ENCODE measurements at places on chromosomes 5 and 9. TPM values are rescaled to one million over a fixed set of nuclear protein-coding genes. Genes with fewer than 3 reads are reported as not detected.

DNA sequence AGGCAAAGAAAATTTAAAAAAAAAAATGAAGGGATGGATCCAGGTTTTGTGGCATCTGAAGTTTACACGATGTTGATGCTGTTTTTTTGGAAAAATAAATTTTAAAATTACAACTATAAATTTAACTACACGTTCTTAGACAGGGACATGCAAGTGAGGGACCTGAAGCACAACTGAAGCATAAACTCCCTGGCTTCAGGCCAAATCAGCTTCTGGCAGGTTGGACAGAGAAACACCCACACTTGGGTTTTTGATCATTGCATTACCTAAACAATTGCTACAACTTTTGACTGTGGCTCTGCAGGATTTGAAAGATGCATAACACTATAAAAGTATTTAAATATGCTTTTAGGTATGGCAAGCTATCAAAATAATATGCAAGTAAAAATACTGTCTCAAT is 1318.3 kb upstream of the DMAC1 start:
- no peak for DNase-seq

GRCh38 chr9:96344458-96345180 is 38.9 kb downstream of the SLC35D2 start:
- no peak for DNase-seq

DNA sequence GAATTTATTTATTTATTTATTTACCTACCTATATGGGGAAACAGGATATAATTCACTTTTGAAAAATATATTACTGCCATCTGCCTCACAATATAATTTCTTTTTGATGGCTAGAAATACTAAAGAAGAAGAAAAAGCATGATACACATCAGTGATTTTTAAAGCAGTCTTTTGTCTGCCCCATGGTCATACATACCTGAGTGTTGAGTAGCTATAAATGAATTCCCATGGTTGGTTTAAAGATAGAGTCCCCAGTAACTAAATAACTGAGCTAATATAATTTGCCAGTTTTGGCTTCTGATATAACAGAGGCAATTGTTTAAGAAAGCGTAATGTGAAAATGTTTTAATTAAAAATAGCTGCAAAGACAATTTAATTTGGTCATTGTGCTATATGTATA is 447.8 kb downstream of the PDE4D start:
- no peak for DNase-seq

DNA sequence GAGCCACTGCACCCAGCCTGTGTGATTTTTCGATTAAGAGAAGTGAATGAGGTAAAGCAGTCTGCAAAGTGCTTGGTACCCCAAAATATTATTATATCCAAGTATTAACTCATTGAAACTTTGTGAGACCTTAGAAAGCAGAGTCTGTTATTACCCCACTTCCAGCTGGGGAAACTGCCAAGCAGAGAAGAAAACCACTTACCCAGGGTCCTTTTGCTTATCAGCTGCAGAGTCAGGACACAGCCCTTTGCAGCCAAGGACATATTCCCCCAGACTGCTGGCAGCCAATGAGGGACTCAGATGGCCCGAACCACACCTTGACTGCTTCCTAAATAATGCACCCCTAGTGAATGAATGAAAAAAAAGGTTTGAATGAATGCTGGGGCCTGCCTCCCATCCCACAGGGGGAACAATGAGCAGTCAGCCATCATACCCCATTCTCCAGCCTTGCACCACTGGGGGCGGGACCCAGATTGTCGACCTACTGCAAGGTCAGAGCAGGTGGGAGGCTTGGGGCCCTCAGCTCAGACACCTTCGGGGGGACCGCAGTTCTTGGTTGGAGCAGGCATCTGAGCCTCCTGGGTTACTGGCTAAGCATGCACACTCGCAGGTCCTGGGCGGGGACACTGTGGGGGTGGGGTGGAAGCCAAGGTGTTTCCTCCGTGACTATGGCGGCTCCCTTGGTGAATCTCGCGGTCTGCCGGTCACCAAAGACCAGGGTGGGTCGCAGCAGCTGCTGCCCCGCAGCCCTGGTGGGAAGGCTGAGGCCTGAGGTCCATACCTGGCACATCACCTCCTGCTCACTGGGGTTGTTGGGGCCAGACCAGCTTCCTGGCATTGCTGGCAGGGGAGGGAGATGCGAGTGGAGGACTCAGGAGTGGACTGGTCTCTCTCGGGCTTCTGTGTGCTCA is 29.7 kb downstream of the PRRT1B start:
- DNase-seq = no peak

DNA sequence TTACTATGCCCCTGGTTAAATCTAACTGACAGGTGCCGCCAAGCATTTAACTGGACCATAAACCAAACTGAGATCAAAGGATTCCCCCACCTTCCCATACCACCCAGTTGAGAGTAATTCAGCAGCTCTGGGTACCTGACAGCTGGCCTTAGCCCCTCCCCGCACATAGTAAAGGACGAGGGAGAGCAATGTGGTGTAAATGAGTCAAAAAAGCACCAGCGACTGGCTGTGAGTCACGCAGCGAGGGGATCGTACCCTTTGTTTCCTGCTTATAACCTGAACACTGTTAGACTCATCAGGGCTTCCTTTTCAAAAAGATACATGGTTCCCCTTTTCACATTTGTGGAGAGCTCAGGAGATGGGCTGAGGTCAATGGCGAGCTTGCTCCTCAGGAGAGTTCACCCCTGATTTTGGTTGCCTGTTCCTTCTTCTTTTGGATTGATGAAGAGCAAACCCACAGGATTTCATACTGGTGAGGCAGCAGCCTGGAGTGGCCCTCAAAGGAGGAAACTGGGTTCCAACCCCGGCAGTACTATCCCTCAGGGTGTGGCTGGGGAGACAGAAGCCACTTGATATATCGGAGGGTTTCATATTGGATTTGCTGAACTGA is 71.5 kb downstream of the ANKRD33B start:
- DNase-seq = no peak

TMEM174 gene
- not detected for total RNA-seq

MCTP1 gene
- 14.8 TPM for total RNA-seq

DNA sequence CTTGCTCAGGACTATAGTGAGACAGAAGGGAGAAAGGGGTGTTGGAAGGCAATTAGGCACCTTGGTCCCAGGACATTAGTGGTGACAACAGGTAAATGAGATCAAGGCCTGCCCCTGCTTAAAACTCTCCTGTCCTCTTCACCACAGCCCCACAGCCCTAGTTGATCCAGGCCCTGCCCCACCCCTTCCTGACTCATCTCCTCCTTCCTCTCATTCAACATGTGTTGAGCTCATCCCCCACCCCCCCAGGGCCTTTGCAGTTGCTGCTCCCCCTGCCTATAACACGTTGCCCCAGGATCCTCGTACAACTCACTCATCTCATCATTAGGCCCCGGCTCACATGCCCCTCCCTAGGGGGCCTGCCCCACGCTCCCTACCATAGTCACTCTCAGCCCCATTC is 66.8 kb downstream of the TSPAN17 start:
- no peak for DNase-seq

PHF24 gene
- not detected for total RNA-seq

GRCh38 chr9:35798658-35799374 is 7.4 kb downstream of the NPR2 start:
- DNase-seq = no peak

- DNase-seq = no peak
These were observed 368.4 kb upstream of the ITGA1 start for GRCh38 chr5:52419357-52419756.

NR2F1-AS1 gene
- not detected for total RNA-seq

HEXB gene
- total RNA-seq = 43.2 TPM

DNA sequence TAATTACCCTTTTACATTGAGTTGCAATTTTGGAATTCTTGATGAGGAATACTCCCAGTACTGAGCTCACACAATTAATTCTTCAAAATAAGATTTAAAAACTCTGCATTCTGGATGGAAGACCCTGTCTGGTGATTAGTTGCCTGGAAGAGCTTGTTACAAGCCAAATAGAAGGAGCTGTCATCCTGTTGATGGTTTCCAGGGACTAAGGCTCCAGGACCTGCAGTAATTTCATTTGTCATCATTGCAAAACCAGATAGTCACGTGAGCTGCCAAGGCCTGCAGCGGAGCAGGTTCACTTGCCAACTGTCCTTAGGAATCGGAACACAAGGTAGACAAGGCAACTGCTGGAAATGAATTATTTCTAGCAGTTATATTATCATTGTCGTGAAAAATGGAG is 597.7 kb downstream of the CCDC171 start:
- no peak for DNase-seq

DNA sequence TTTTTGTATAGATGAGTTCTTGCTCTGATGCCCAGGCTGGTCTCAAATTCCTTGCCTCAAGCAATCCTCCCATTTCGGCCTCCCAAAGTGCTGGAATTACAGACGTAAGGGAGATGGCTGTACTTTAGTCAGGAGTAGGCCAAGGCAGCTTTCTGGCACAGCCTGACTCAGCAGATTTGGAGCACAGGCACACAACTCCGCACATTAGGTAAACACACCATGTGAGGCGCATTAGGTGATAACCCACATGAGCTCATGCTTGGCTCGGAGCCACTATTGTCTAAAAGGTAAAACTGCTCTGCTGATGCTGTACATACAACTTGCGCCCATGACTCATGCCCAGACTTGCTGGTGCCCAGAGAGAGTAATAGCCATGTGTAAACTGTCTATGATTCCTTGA is 1157.9 kb downstream of the TAF11L14 start:
- DNase-seq = no peak

DNA sequence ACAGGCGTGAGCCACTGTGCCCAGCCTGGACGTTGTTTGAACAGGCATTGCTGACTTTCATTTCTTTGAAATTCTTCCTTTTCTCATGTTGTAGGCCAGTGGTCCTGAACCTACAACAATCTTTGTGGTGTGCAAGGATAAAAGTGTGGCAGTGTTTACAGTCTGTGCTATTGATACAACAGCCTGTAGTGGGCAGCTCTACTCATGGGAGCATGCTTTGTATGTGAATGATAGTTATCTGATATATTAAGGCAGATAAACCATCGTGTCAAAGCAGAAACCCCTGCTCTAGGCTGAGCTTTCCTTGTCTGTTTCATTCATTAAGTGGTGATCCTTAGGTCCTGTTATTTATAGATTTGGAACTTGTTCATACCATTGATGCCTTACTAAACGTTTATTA is 42.6 kb downstream of the CSNK1G3 start:
- no peak for DNase-seq

CCDC192 gene
- 0.45 TPM for total RNA-seq

DNA sequence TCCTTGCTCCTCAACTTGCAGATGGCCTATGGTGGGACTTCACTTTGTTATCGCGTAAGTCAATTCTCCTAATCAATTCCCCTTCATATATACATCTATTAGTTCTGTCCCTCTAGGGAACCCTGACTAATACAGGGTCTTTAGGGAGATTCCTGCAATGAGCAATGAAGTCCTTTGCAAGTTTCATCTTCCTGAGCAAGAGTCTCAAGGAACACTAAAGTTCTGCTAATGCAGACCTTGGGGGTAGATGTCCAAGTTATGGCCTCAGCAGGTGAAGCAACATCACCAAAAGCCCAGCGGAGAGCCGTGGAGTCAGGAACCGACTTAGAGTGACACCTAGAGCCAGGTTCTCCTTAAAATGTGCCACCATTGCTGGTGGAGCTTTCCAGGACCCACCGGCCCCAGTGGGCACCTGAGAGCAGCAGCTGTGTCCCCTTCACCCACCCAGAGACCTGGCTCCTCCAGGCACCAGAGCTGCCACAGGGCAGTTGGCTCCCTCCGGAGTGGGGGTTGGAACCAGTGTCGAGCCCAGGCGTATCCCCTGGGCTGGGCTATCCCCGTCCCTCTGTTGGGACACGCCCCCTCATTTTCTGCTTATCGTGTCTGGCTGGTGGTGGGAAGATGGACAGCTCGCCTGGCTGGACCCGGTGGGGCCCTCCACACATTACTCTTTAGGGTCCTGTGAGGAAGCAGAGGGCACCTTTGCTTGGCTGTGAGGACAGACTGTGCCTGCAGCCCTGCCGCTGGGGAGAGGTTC is 10.9 kb upstream of the FCN1 start:
- no peak for DNase-seq
